ENCODE measurements at places on chromosomes 2 and 18. TPM values are rescaled to one million over a fixed set of nuclear protein-coding genes. Genes with fewer than 3 reads are reported as not detected.

- DNase-seq = no peak
Measured at GRCh38 chr2:88067598-88067997, at the start of gene SMYD1. SMYD1 (plus strand) TSS chr2:88067825; CDS start chr2:88067865, 40 bp downstream.

- no peak for DNase-seq
Measured at GRCh38 chr2:12001621-12002020, 255.2 kb downstream of the LPIN1 start.

Gene DSG2
- 0.82 TPM for total RNA-seq

GRCh38 chr2:237083026-237083425, 2.7 kb upstream of the COPS8 start:
- no peak for DNase-seq

DNA sequence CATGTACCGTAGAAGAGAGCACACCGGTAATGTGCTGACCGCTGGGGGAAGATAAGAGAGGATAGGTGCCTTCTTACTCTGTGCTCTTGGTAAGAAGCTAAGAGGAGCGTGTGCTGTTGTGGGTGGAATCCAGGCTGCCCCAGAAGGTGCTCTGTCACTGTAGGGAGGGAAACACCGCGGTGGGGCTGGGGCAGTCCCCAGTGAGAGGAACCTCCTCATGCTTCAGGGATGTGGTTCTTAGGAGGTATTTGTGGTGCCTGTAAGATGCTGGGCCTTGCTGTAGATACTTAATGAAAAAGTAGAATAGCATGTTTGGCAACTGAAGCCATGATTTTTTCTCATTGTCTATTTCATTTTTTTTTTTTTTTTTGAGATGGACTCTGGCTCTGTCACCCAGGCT, 1.1 kb downstream of the COLEC11 start:
- DNase-seq = no peak

GRCh38 chr2:180720829-180721228, 259.6 kb upstream of the UBE2E3 start:
- DNase-seq = no peak

DNA sequence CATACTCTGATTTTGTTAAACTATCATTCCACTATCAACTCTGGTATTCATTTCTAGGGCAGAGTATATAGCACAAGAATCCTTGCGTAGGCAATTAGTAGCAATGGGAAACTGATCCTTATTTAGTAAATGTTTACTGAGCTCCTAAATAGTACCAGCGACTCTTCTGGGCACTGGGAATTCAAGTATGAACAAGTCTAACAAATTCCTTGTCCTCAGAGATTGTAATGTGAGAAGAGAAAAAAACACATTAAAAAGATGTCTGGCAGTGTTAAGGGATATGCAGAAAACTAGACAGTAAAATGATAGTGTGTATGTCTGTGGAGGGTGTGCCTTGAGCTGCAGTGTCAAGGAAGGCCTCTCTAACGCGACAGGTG, 721 bp downstream of the METTL5 start:
- no peak for DNase-seq

Gene NRBP1
- total RNA-seq = 80.8 TPM

Gene ASB18
- total RNA-seq = not detected

DNA sequence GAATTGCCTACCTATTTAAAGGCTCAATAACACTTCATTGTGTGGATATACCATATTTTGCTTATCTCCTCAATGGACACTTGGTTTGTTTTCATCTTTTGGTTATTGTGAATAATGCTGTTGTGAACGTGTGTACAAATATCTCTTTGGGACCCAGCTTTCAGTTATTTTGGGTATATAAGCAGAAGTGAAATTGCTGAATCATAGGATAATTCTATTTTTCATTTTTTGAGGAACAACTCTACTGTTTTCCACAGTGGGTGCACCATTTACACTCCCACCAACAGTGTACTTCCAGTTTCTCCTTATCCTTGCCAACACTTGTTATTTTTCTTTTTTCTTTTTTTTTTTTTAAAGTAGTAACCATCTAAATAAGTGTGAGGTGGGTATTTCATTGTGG, 29.0 kb downstream of the PTPN4 start:
- DNase-seq = no peak

DNA sequence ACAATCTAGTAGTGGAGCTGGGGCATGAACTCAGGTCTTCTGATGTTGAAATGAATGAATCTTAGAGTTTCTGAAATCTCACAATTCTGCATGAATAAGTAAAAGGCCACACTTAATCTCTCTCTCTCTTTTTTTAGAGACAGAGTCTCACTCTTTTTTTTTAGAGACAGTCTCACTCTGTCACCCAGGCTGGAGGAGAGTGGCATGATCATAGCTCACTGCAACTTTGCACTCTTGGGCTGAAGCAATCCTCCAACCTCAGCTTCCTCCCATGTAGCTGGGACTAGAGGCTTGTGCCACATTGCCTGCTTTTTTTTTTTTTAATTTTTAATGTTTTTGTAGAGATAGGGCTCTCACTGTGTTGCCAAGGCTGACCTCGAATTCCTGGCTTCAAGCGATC, 68.9 kb upstream of the THOC1 start:
- no peak for DNase-seq

Gene EVX2
- total RNA-seq = not detected

Gene REEP1
- 0.59 TPM for total RNA-seq

Gene TXNDC2
- total RNA-seq = not detected

Gene TLX2
- total RNA-seq = 0.25 TPM

DNA sequence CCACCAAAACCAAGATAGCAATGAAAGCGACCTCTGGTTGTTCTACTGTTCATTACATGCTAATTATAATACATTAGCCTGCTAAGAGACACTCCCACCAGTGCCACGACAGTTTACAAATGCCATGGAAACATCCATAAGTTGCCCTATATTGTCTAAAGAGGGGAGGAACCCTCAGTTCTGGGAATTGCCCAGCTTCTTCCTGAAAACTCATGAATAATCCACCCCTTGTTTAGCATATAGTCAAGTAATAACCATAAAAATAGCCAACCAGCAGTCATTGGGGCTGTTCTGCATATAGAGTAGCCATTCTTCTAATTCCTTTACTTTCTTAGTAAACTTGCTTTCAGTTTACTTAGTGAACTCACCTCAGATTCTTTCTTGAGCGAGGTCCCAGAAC, 189.8 kb upstream of the SOX11 start:
- no peak for DNase-seq

DNA sequence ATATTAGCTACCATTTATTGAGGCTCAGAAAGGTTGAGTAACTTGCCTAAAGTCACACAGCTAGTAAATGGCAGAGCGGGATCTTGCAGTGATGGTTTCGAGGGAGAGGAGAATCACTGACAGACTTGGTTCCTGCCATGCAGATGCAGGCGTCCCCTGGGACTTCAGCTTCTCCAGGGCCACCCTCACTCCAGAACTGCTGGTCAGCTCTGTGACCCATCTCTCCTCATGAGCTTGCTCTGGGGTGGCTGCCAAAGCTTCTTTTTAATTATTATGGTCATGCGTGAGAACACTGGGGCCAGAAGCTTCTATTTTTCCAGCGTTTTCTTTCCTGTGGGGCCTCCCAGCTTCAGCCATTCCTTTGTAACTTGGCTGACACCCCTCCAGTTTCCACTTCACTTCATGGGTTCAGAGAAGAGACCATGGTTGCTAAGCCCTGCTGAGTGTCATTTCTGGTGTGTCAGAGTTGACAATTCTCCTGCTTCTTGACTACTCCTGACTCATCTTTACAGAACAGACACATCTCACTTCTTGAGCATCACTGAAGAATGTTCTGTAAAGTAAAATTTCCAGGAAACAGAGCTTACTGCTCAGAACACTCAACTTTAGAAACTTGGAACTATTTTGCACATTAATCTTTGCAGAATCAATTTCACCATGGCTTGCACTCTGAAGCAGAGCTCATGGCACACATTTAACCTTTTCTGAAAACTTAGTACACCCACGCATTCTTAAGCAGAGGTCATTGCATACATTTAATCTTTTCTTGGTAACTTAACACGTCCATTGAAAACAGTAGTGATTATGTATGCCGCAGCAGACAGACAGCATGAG, 70.4 kb downstream of the IL1R2 start:
- DNase-seq = no peak

Gene CCDC142
- total RNA-seq = 25.3 TPM

DNA sequence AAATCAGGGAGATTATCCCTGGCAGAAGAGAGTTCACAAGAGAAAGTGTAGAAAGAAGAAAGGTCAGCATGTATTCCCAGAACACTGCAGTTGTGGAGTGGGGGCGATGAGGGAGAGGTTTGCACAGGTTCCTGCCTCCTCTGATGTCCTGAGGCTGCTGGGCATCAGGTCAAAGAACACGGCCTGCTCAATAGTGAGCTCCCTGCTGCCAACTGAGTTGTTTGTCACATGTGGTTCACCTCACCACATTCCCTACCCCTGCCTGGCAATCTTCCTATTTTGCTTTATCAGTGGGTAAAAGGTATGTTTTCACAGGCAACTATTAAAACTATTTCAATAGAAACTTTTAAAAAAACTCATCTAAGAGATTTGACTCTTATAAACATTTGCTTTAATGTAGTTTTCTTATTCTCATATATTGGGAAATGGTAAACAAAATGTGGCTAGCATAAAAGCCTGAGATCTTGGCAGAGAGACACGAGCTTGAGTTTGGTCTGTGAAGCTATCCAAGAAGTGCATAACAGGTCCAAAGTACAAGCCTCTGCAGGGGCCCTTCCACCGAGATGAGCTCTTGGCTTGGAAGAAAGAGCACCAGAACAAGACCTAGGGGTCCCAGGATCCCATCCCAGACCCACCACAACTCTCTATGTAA, 123.9 kb upstream of the SRD5A2 start:
- no peak for DNase-seq

DNA sequence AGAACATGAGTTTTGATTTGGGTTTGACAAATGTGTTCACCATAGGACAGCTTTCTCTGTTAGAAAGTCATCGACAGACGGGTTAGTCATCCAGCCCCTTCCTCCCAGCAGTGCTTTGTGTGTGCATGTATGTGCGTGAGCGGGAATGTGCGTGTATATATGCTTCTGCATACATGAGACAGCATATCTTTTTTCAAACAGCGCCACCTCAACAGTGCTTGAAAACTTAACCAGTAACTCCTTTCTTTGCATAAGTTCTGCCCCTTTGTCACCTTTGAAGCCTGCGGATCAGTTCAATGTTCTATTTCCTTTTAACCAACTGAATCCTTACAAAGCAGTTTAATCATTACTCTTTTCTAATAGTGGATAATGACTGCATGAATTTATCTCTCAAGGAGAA, 351.4 kb downstream of the LPIN1 start:
- no peak for DNase-seq

Gene ZFAND2B
- 25.6 TPM for total RNA-seq

Gene SGPP2
- 1.3 TPM for total RNA-seq

DNA sequence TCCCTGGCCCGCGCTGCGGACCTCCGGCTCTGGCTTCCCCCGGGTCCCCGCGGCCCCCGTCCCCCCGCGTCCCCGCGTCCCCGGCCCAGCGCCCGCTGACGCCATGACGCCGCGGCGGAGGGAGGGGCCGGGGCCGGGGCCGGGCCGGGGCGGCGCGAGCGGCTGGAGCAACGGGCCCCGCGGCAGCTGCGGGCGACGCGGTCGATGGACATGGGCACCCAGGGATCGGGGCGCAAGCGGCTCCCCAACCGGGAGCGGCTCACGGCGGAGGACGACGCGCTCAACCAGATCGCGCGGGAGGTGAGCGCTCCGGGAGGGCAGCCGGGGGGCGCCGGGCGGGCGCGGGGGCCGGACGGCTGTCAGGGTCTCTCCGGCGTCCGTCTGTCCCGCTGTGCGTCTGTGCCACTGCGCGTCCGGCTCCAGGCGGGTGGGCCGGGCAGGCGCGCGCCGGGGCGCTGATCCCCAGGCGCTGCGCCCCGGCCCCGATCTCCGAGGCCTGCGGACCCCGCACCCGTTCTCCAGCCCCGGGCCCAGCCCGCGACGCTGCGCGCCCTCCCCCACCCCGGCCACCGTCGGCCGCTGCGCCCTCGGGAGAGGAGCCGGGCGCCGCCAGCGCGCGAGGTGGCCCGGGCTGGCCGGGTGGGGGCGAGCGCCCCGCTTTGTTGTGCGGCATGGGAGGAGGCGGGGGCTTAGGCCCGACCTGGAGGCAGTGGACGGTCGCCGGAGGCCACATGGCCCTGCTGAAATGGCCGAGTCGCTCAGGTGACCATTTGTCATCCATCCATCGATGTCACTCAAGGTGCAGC, at the start of gene LRRFIP1:
Gene LRRFIP1 (plus strand): TSS at position 147 of the 806 bp plus-strand sequence. CDS start 58 bp downstream, at position 205.
- DNase-seq = no peak

Measured in activated naive CD4-positive, alpha-beta T cell treated with anti-CD3 and anti-CD28 coated beads, Interleukin-2, amount 50 U/mL, for 72 hours (primary cell).